ENCODE measurements at places on chromosomes 7 and 10.

GRCh38 chr10:48231699-48232315 lies 42.7 kb downstream of the FRMPD2 start:
- no peaks in the 10 kb centered on the region for H3K36me3 ChIP-seq
- no peaks in the 10 kb centered on the region for H3K4me1 ChIP-seq
- H3K4me3 ChIP-seq: no peak overlapping the region
- no peak overlapping the region for H3K27ac ChIP-seq

- no peaks in the 10 kb centered on the region for H3K27me3 ChIP-seq
- no peak overlapping the region for H3K27ac ChIP-seq
- no peak overlapping the region for H3K4me3 ChIP-seq
Measured at GRCh38 chr10:86698207-86698940, 30.1 kb downstream of the LDB3 start.

DNA sequence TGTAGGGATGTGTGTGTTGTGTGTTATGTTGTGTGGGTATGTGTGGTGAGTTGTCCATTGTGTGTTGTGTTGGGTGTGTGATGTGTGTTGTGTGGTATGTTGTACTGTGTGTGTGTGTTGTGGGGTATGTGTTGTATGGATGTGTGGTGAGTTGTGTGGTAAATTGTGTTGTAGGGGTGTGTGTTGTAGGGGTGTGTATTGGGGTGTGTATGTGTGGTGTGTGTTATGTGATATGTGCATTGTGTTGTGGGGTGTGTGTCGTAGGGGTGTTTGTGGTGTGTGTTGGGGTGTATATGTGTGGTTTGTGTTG lies 97.8 kb upstream of the PODXL start:
- no peaks in the 10 kb centered on the region for H3K27me3 ChIP-seq
- H3K36me3 ChIP-seq: no peaks in the 10 kb centered on the region
- peaks cover 25% of the 10 kb centered on the region for H3K4me1 ChIP-seq
- DNase-seq: no peak
- H3K4me3 ChIP-seq: no peak overlapping the region

DNA sequence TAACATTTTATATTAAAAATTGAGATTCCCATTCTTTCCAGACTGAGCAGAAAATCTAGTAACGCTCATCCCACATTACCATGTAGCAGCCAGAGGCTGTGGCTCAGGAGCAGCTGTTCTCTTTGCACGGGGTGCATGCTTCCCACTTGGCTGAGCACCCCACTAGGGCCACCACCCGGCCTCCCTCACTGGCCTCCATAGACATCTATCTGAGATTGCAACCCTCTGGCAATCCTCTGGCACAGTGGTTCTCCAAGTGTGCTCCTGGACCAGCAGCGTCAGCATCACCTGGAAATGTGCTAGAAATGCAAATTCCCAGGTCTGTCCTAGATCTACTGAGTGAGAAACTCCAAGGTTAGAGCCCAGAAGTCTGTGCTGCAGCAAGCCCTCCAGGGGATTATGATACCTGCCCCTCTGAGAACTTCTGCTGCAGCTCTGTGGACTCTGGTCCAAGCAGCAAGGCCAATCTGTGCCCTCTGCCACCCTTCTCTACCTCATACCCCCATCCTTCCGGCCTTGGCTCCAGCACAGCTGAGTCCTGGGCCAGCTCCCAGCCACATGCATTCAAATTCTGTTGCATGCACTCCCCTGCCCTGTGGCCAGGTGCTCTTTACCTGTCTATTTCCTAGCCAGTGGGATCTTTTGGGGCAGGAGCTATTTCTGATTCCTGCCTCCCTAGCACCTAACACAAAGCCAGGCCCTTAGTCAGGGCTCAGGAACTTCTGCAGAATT lies 301.5 kb downstream of the GRID1 start:
- no peak for DNase-seq
- H3K4me1 ChIP-seq: no peaks in the 10 kb centered on the region
- H3K27me3 ChIP-seq: no peaks in the 10 kb centered on the region
- no peaks in the 10 kb centered on the region for H3K36me3 ChIP-seq
- no peak overlapping the region for H3K27ac ChIP-seq

Measured in SJCRH30 (cell line).